ENCODE measurements at places on chromosomes 12 and 14.

- DNase-seq = no peak
These were observed 1489.4 kb downstream of the AACS start for GRCh38 chr12:126554625-126555024.

DNA sequence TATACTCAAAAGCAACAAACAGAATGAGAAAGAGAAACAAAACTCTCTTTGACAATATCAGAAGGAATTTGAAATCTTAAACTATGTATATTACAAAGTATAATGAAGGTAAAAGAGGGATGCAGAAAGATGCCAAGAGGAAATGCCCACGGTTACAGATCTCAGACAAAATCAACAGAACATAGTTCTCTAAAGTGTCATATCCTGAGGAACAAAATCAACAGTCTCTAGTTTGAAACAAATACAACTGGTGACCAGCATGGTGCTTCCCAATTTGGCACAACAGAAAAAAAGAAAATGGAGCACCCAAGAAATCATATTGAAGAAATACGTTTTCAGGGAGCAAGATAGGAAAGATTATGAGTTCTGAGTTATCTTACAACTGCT, 116.5 kb downstream of the METTL25 start:
- no peak for DNase-seq

DNA sequence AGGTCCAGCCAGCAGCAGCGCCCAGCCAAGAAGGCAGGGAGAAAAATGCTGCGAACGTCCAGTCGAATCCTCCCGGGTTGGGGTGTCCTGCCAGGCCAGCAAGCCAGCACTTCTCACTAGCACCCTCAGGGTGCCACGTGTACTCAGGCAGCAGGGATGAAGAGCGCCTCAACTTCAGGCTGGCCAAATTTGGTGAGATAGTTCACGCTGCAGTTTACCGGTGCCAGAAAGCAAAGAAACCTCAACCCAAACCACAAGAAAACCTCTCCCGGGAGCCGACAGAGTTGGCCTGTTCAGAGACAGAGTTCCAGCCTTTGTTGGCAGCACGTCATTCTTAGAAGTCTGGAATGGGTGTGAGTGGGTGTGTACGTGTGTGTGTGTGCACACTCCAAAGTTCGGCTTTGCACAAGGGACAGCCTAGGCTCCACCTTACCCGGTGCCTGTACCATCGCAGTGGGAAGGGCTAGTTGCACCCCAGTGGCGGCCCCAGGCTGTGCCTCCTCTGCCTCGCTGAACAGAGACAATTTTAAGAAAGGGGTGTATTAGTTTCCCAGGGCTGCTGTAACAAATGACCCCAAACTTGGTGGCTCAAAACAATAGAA, 42.1 kb downstream of the ELK3 start:
- peak; percentile 45 for DNase-seq

GRCh38 chr12:90842477-90842876, 112.5 kb downstream of the CCER1 start:
- DNase-seq = no peak

DNA sequence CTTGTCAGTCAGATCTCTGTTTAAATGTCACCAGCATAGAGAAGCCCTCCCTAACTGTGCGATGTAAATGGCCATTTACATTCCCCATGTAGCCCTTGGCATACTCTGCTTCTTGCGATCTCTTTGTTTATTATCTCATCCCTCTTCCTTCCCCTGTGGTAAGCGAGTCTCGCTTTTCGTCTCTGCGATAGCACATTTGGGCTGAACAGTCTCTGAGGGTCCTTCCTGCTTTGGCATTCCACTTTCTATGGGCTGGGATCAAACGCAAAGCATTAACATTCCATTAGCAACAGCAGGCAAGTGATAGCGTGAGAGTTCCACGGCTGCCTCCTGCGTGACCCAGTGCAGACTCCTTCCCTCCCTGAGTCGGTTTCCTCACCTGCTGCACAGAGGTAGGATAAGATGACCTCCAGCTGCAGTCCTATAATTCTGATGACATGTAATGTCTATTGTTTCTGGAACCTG, 61.4 kb upstream of the TUNAR start:
- no peak for DNase-seq

DNA sequence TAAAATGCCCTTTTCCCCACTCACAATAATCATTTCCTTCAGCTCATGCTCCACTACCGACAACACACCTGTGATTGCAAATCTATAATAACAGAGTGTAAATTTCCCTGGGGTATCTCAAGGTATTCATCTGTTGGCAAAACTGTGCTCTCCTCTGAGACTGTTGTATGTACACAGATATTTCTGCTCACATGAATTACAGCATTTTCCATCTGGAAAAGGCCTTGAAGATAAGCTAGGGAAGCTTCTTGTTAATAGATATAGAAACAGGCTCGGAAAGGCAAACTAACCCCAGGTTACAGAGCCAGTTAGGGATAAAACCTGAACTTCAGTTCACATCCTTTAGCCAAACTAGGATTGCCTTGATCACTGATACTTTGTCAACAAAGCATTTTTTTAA, 210.4 kb upstream of the KRR1 start:
- DNase-seq = no peak

- DNase-seq = no peak
These were observed 35.1 kb downstream of the NCKAP5L start for GRCh38 chr12:49792976-49793580.

- DNase-seq = no peak
These were observed 1.6 kb downstream of the AGAP2 start for GRCh38 chr12:57736741-57737466.

- no peak for DNase-seq
These were observed 47.3 kb upstream of the MED13L start for GRCh38 chr12:116324654-116325335.

- DNase-seq = no peak
These were observed 1449.0 kb upstream of the FLRT2 start for GRCh38 chr14:84080944-84081343.

GRCh38 chr12:114045349-114045748, 79.2 kb upstream of the RBM19 start:
- DNase-seq = no peak

DNA sequence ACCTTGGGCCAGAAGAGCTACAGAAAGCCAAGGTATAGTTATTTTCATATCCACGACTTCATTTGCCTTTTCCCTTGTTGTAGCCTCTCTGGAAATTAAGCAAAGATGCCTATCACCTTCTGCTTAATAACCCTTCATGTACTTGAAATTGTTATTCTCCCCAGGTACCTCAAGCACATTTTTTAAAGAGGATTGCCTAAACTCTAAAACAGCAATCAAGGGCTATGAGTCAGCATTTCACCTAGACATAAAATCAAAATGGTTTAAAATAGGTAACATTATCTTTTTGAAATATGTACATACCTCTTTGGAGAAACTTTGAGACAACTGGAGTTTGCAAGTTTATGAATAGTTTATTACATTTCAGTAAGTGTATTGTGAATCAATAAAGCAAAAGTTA, 11.6 kb downstream of the DTD2 start:
- DNase-seq = no peak

- DNase-seq = no peak
These were observed 4.5 kb downstream of the TBX3 start for GRCh38 chr12:114679452-114679875.

DNA sequence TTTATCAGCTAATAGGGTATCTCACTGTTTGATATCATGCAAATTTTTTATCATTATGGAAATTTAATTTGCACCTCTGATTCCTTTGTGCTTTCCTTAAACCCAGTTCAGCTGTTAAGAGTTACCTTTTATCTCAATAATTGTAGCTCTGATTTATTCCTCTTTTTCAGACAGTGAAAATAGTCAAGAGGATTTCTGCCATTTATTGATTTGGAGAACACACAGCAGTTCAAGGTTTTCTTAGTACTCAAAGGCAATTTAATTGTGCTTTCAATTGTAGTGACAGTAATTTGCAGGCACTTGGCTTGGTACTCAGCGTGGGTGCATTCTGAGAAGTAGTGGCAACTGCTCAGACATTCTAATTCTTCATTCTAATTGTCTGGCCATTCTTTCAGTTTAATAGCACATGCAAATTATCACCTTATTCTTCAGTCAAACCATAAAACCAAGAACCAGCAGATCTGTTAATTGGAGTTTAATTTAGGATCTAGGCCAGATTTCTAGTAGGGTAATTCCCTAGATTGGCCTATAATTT, 709.3 kb downstream of the RPS29 start:
- DNase-seq = no peak

DNA sequence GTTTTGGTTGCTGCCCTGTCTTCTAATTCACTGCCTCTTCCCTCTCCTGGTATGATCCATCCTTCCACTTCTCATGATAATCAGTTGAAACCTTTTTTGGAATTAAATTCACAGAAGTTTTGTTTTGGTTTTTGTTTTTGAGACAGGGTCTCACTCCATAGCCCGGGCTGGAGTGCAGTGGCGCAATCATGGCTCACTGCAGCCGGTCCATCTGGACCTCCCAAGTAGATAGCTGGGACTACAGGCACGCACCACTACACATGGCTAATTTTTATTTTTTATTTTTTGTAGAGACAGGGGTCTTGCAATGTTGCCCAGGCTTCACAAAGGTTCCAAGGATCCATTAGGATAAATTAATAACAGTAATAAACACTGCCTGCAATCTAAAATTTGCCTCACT, 164.3 kb downstream of the PRKCH start:
- no peak for DNase-seq

GRCh38 chr14:68789821-68790643, 2.8 kb downstream of the ZFP36L1 start:
- DNase-seq = no peak

- DNase-seq = no peak
These were observed 111.6 kb downstream of the PIWIL1 start for GRCh38 chr12:130449291-130449690.

- DNase-seq = peak; percentile 19
These were observed 328.9 kb downstream of the TMTC2 start for GRCh38 chr12:83015390-83016217.

GRCh38 chr14:30500222-30500621, 58.7 kb upstream of the G2E3 start:
- DNase-seq = no peak

GRCh38 chr14:103549361-103550311, 12.8 kb downstream of the BAG5 start:
- DNase-seq = no peak

DNA sequence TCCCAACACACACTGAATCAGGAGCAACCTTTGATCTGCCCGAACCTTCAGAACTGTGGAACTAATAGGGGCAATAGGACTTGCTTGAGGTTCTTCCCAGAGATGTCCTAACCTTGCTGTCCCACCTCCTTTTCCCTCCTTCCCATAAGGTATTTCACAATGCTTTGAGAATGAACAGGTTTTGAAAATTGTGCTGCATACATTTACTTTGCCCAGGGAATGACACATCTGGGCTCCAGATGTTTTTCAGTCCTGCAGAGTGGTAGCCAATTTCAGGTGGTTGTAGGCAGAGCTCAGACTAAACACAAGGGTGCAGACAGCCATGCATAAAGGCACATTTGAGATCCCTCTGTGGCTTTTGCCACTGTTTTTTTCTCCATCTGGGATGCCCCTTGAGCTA, 206.7 kb upstream of the PWP1 start:
- DNase-seq = no peak

DNA sequence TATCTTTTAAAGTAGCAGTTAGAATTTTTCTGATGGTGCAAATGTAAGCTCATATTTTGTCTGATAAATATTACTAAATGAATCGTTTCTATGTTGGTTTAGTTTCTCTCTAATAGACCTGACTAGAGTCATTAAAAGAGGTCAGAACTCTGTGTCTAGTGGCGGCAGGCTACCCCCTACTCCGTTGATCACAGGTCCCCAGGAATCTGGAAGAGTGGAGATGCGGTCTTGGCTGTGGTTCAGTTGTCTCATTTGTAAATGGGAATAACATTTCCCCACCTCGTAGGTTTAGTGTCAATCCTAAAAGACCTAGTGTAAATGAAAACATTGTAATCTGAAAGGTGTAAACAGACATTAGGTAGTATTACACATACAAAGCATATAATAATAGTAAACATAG, 4.7 kb upstream of the FOXJ2 start:
- DNase-seq = no peak

DNA sequence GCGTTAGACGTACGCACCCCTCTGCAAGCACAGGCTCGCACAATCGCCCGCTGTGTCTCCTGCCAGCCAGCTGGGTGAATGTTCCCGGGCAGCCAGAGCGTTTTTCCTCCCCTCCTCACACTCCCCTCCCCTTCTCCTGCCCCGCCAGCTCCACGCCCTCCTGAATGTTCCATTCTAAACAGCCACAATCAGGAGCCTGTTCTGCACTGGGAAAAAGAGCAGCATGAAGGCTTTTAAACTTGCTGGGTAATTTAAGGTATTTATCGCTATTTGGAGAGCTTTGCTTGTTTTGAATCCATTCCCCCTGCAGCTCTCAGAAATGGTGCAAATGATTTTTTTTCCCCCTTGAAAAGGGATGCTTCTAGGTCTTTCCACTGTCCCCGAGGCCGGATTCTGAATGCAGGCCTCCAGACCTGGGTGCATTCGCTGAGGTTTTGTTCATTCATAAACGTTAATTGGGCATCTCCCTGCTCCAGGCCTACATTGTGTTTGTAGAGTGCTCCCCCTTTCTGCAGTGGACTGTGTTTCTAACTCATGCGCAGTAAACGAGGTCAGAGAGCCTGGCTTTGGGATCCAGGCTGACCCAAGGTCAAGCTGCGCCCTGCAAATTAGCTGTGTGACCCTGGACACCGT, 212.5 kb downstream of the CHST11 start:
- DNase-seq = no peak

DNA sequence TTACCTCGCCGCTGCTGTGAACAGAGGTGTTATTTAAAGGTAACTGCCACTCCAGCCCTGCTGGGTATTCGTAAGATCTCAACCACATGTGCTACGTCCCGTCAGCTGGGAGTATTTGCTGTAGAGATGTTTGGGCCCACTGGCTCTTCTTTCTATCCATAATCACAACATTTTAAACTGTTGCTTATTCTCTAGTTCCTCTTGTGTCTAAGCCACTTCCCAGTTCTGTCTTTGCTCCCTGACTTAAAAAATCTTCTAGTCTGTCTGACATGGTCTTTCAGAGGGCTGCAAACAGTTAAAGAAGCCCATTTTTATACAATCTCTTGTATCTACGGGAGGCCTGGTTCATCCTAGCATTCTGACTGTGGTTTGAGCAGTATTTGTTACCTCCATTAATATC, 33.2 kb upstream of the HELB start:
- no peak for DNase-seq

GRCh38 chr14:90034156-90034555, 27.6 kb upstream of the KCNK13 start:
- DNase-seq = no peak

- DNase-seq = no peak
These were observed 101.0 kb downstream of the BEGAIN start for GRCh38 chr14:100486025-100486828.

- DNase-seq = no peak
These were observed 27.1 kb downstream of the RASSF8 start for GRCh38 chr12:25985316-25986175.

DNA sequence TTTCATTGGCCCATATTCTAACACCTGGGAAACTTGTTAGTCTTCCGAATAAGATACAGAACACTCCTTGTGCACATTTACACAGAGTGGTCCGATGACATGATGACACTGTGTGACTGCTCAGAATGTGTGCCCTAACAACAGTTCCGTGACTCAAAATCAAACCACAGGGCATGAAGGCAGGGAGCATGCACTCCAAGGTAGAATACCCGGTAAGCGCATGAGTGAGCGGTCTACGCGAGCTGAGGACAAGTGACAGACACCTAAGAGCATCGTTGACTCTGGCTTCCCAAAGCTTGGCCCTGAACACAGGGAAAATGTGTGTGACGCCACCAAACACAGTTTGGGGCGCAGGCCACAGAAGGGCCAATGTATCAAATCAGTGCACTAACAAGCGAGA, 18.6 kb downstream of the CLIP1 start:
- no peak for DNase-seq

GRCh38 chr12:41968599-41968998, 176.1 kb downstream of the GXYLT1 start:
- no peak for DNase-seq

- DNase-seq = no peak
These were observed 13.2 kb upstream of the ITPK1 start for GRCh38 chr14:93128725-93129459.

Measured in CD4-positive, alpha-beta memory T cell (primary cell).